KG1 (cell line): ENCODE measurements at places on chromosomes 12 and 14.

DNA sequence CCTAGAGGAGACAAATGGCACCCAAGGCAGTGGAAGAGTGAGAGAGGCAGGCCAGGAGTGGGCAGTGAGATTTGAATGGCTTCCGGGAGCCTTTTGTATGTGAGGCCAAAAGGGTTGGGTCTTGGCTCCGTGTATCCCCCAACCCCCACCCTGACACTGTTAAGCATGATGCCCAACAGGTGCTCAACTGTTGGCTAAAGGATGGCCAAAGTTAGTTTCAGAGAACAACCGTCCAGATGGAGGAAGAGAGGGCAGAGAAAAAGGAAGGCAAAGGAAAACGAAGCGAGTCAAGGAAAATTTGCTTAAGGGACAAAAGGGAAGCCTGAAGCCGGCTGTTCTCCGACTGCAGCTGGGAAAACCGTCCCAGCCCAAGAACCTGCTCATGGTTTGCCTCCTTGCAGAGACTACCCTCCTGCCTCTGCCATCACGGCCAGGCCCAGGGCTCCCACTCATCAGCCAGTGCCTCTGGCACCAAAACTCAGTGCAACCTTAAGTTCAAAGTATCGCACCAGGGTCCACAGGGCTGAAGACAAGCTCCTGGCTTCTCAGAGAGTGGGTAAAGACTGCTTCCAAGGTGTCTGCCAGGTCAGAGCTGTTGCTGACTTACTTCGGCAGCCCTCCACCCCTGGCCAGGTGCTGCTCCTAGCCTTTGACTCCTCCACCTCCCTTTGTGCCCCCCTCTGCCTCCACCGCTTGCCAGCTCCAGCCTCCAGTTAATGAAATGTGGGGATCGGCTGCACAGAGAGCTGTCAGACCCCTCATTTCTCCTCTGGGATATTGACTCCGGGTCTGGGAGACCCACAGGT lies 4.2 kb upstream of the C1QL4 start:
- no peak for DNase-seq

DNA sequence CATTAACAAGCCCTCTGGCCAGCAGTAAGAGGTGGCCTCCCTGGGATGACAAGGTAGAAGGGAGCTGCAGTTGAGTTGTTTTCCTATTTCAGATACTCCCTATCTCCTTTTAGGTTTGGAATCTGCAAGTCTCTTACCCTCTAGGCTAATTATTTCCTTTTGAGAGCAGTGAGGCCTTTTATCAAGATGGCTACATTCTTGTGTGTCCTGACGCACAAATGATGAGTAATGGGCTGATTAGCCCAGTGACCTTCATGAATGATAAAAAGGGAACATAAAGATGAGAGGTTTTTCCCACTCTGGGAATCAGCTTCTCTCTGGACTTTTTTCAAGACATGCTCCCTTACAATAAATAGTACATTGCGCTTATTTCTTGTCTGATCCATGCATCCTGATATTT lies 22.9 kb downstream of the DYRK2 start:
- no peak for DNase-seq

DNA sequence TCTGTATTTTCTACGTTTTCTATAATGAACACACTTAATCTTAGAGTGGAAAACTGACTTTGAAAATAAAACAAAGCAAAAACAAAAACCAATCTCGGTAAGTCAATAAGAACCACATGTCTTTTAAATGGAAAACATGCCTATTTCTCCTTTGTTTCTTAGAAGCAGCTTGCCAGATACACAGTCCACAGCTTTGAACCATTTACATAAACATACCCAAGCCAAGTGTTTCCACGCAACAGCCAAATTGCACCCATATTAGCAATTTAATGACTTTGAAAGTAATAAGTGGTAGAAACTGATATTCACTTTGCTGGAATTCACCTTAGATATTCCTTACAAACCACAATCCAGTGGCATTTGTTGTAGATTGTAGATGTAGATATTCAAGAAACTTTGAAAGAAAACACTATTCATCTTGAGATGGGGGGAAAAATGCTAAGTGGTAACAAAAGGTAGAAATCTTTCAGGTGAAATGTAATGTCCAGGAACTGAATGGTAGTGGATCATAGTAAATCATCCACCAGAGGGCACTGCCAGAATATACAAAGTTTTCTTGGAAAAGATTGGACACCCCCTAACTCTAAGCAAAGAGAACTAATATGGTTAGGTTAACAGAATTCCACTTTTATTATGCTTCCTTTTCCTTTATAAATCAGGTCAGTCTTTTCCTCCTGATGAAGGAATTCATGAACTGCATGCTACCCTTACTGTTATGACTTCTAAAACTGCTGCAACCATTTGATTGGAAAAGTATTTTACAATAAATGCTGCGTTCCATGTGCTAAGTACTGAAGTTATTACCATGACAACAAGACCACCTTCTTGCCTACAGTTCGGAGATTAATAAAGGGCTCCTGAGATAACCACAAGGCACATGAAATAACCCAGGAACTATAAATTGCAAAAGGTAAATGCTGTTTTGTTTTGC lies 69.8 kb downstream of the RERG start:
- no peak for DNase-seq

GRCh38 chr14:24952851-24953666 lies 96.9 kb downstream of the STXBP6 start:
- DNase-seq, result no peak

DNA sequence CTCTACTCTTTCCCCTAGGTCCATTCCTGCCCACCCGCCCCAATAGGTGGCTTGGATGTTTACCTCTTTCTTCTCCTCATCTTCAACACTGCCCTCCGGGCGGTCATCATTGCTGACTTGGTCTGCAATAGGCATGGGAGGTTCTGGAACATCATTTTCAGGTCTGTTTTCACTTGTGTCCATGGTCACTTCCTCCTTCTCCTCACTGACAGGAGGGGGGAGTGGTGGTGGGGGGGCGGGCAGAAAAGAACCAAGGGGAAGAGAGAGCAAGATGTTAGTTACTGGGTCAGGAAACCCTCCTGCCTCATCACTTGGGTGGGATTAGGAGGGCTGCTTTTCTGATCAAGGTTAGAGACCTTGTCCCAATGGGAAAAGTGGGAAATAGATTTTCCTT lies 12.1 kb upstream of the CDH24 start:
- DNase-seq, result no peak

GRCh38 chr12:52319097-52319496 lies 2.1 kb downstream of the KRT83 start:
- no peak for DNase-seq

DNA sequence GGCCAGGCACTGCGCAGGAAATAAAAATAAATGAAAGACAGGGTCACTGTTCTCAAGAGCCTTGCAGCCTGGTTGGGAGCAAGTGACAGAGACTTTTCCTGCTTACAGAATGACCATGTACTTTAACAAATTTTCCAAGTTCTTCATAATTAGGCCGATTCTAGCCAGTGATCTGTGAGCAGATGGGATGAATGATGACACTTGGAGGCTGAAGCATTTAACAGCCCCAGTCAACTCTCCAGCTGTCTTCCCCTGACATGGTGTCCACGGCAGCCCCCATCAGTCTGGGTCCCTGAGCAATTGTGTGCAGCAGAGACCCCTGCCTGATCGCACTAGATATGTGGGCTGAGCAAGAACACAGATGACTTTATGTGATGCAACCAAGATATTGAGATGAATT lies 198.8 kb downstream of the NTF3 start:
- DNase-seq, result no peak

GRCh38 chr14:84969501-84969900 lies 560.4 kb upstream of the FLRT2 start:
- DNase-seq, result no peak

DNA sequence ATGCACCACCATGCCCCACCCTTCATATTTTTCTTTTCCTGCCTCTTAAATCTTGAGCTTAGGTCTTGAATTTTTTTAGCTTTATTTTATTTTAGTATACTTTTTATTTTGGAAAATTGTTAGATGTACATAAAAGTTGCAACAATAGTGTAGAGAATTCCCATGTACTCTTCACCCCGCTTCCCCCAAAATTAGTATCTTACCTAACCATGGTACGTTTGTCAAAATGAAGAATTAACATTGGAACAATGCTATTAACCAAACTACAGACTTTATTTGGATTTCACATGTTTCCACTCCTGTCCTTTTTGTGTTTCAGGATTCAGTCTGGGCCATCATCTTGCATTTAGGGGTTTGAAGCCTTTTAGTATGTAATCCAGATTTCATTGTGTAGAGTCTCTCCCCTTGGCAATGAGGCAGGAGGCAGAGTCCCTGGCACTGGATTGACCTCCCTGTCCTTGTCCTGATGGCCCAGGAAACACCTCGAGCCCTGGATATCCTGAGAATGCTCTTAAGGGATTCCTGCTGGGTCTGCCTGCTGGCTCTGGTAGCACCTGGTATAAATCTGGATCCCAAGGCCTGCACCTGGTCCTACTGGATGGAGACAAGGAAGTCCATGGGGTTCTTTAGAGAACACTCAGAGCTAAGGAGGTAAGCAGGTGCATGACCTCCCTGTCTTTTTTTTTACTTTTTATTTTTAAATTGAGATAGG lies 19.9 kb upstream of the CTDSP2 start:
- DNase-seq, result no peak

GRCh38 chr14:59358102-59358501 lies 107.1 kb downstream of the GPR135 start:
- DNase-seq, result no peak

DNA sequence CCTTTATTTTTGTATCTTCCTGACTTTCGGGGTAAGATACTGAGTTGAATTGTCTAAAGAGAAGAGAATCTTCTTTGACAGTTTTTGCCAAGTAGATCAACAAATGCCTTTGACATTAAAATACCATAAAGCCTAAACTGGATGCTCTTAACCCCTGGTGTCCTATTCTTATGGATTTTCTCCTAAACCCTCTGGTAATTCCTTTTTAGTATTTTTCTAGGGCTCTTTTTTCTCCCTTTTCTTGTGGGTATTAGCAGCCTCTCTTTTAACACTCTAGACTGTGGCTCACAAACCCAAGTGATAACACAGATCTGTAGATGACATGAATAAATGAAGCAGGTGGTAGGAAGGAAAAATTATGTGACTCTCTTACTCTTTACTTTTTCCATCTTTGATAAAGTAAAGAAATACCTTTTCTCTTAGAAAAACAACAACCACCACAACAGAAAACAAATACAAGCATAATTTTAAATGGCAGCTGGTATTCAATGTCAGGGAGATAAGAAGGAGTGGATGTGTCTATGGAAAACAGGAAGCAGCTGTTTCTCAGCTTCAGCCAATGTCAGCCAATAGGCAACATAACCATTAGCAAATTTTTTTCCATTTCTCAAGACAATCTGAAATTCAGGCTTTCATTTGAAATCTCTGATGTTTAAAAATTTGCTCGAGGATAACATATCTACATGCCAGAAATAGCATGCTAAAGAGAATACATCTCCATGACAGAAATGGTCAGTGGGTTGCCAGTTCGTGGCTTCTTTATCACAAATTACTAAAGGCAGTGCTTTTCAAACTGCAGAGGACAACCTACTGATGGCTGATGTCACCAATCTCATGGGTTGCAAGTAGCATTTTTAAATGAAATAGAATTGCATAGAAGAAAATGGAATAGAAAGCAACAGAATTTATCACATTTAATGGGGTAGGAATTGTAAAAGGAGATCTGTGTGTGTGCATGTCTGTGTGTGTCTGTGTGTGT lies 123.1 kb upstream of the KRR1 start:
- no peak for DNase-seq

DNA sequence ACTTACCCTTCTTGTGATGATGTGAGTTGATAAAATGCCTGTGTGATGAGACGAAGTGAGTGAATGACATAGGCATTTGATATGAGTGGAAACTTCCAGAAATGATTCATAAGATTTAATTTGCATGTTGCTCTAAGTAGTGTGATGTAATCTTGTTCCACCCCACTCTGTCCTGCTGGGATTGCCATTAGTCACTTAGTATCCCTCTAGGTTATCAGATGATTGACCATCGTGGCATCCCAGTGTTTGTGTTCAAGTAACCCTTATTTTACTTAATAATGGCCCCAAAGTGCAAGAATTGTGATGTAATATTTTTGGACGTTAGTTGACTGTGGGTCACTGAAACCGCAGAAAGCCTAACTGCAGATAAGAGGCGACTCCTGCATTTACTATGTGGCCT lies 214.4 kb upstream of the DIO2 start:
- no peak for DNase-seq

DNA sequence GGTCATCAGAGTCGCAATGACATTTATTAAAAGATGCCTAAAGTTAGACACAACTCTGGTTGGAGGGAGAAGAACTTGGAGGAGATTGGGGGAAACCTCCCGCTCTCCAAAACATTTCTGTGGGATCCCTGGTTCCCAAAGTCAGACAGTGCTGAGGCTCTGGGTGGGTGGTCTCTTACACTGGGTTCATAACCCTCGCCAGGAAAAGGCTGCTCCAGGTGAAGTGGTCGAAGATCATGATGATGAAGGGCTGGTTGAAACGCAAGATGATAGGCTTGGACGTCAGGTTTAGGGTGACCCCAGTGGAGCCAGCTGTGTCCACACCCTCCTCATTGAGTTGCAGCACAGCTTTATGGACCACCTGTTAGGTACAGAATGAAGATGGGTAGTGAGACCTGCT lies 11.2 kb upstream of the SERPINA10 start:
- DNase-seq, result no peak

DNA sequence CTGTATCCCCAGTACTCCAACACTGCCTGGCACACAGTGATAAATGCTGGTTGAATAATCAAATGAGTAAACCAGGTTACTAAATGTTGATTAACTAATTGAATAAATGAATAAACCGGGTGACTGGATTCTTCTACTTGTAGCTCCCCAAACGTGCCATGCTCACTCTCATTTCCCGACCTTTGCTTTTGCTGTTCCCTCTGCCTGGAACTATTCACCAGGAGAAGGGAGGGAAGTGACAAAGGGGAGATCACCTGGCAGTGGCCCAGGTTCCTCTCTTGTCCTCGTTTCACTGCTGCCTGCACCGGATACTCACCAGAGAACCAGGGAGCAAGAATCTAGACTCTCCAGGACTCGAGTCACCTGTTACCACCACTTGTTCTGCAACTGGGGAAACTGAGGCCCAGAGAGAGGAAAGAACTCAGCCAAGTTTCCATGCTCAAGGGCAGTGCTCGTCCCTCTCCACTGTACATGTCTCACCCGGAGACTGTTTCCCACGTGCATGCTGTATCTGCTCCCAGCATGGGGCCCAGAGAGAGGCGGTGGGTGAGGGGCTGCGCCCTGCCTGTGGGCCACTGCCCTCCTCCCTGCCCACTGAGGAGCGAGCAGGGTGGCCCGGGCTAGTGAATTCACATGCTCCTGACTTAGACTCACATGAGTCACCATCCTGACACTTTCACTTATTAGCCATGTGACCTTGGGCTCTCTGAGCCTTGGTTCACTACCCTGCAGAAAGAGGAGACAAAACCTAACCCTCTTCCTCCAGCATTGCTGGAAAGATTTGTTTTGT lies 17.7 kb upstream of the POP5 start:
- DNase-seq, result no peak

DNA sequence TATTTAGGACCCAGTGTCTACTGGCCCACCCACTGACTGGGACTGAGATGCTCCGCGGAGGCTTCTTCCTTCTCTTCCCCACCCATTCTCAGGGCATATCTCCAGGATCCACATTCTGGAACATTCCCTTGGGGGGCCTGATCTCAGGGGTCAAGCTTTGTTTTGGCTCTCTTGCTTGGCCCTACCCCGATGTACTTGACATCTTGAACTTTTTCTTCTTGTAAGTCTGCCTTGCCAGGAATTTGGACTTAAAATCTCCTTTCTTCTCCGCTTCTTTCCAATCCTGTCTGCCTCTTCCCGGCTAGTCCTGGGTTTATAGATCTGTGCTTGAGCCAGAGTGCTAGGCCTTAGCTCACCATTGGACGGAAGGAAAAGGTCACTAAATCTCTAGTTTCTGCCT lies 22.1 kb downstream of the DACT1 start:
- no peak for DNase-seq

GRCh38 chr12:14482886-14483285 lies 84.8 kb downstream of the PLBD1 start:
- DNase-seq, result no peak
